ENCODE measurements at places on chromosomes 12 and 14.

GRCh38 chr14:68312884-68313610 is 479.8 kb downstream of the ZFP36L1 start:
- no peak for DNase-seq

- DNase-seq = no peak
Measured at GRCh38 chr12:117390866-117391265, 29.4 kb upstream of the NOS1 start.

- no peak for DNase-seq
Measured at GRCh38 chr14:90373887-90374286, 22.9 kb upstream of the CALM1 start.

- no peak for DNase-seq
Measured at GRCh38 chr12:49762468-49762847, 21.1 kb downstream of the TMBIM6 start.

- DNase-seq = no peak
Measured at GRCh38 chr12:52313926-52314325, 7.3 kb downstream of the KRT83 start.

Measured in fibroblast of skin of right quadriceps (primary cell).